Right atrium auricular region (tissue), 2 donors: ENCODE measurements at places on chromosomes 1 and 21. TPM values are rescaled to one million over a fixed set of nuclear protein-coding genes. Genes with fewer than 3 reads are reported as not detected.

FCMR gene
- total RNA-seq, result 1.3 TPM

ASTN1 gene
- 1.3 TPM for total RNA-seq

WNT9A gene
- total RNA-seq, result 0.78 TPM

OR2T11 gene
- not detected for total RNA-seq

YBX1 gene
- 801 TPM for total RNA-seq

CRYAA gene
- not detected for total RNA-seq

GRCh38 chr1:120178799-120179756, 2.8 kb upstream of the SEC22B start:
- DNase-seq, result no peak

DNA sequence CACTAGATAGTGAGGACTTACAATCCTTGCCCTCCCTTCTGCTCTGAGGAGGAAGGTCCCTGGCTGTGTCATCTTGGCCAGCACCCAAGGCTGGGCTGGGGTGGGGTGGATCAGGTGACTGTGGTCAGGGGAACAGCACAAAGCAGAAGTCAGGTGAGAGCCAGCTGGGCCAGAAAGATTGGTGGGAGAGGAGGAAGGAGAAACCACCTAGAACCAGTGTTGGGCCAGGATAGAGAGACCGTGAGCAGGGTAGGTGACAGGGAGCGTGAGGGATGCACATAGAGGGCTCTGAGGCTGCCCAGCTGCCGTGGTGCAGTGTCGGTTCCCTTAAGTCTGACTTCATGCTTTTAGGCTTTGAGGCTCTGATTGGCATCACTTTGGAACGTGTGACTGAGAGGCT, 22.7 kb downstream of the NCF2 start:
- DNase-seq, result no peak

GRCh38 chr1:46613661-46614603, 2.7 kb downstream of the MOB3C start:
- peak; percentile 93 for DNase-seq

GRCh38 chr1:95991787-95992520, 729.6 kb upstream of the PTBP2 start:
- DNase-seq, result no peak

DNA sequence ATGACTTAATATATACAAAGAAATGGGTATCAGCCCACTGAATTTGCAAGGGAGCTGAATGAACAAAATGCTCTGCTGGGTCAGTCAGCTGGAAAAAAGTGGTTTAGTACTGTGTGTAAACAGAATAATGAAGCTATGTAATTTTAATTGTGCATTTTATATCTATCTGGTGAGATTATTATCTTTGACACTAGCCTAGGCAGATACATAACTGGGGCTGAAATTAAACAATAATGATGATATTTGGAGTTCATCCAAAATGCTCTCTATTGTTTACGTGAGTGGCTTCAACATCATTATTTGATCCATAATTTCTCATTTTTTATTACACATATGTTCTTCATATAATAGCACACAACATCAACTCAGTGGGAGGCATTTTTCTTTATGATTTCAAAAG, 208.5 kb upstream of the SNX7 start:
- DNase-seq, result no peak

DNA sequence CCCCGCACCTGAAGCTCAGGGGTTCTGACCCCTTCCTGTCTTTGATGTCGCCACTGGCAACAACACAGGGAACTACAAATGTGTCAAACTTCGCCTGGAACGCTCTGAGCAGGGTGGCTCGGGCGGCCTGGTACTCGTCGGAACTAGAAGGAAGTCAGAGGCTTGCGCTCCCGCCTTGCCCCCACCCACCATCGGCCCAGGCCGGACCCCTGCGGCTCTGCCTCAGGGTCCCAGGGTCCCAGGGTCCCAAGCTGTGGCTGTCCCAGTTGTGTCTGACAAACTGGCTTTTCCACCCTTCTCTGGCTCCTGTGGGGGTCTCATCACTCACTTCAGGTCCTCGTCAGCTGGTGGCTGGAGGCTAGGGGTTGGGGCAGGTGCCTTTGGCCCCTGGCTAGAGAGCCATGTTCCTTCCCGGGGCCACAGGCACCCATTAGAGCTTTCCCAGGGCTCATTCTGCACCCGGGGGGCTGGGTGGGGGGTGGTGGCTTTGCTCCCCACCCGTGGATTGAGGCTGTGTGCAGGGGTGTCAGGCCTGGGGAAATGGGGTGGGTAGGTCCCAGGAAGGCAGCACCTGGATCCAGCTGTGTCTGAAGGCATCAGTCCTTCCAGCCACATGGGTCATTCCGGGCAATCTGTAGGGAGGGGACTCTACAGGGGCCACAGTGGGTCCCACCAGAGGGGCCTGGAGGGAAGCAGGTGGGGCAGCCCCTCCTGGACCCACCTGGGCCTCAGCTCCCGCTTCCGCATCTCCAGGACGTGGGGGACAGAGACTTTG, 8.0 kb upstream of the TMEM52 start:
- no peak for DNase-seq

- no peak for DNase-seq
Observed at GRCh38 chr1:234756066-234756774, 146.2 kb upstream of the IRF2BP2 start.

DNA sequence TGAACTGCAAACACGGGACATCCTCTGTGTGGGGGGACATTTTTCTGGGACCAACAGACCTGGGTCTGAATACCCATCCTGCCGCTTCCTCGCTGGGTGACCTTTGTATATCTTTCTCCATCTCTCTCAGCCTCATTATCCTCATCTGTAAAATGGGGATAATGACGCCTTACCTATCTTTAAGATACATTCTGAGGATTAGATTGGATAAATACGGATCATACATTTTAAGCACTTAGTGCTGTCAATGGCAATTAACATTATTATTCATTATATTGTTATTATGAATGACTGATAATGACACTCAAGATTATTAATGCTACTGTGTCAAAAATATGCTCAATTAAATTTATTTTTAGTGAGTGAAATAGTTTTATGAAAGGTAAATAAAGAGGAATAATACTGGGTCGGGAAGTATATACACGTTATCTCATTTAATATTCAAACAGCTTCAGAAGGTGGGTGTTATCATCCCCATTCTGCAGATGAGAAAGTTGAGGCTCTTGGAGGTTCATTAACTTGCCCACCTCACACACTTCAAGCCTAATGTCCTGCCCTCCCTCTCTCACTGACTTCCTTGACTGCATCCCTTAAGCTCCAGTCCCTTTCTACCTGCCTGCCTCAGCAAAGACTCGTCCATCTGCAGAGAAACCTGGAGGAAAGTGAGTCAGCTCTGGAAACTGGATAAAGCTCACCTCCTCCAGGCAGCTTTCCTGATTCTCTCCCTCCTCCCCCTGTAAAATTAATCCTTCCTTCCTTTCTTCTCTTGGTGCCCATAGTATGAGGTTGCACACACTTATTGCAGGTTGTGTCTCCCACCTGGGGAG, 120.7 kb upstream of the JUN start:
- DNase-seq, result peak; percentile 43

GRCh38 chr1:150563340-150564038, 14.3 kb downstream of the ADAMTSL4 start:
- DNase-seq, result no peak

GRCh38 chr1:199405634-199406196, 621.8 kb upstream of the NR5A2 start:
- no peak for DNase-seq

- DNase-seq, result no peak
Observed at GRCh38 chr1:2925918-2926317, 95.3 kb upstream of the ACTRT2 start.

- no peak for DNase-seq
Observed at GRCh38 chr21:39429445-39429844, 16.1 kb downstream of the LCA5L start.

- no peak for DNase-seq
Observed at GRCh38 chr1:177287994-177288393, 117.2 kb downstream of the BRINP2 start.

- no peak for DNase-seq
Observed at GRCh38 chr1:201336711-201337450, 40.6 kb downstream of the TNNT2 start.
